GM23338 (cell line): ENCODE measurements at places on chromosomes 5 and 9. TPM values are rescaled to one million over a fixed set of nuclear protein-coding genes. Genes with fewer than 3 reads are reported as not detected.

Gene THBS4
- 11.9 and 14.0 TPM in 2 replicates for polyA plus RNA-seq

Gene FBP1
- polyA plus RNA-seq = 1.7 and 3.0 TPM in 2 replicates

Gene LRRC26
- polyA plus RNA-seq = 3.0 and 4.3 TPM in 2 replicates

Gene SLC1A3
- 30.4 and 40.7 TPM in 2 replicates for polyA plus RNA-seq

Gene ALDH1A1
- polyA plus RNA-seq = 2.1 and 2.8 TPM in 2 replicates

Gene SMIM32
- polyA plus RNA-seq = 0.17 and 0.27 TPM in 2 replicates

Gene RNF208
- polyA plus RNA-seq = 5.6 and 7.4 TPM in 2 replicates

Gene PCDHA11
- 8.5 and 11.6 TPM in 2 replicates for polyA plus RNA-seq

Gene ADAMTS6
- 0.61 and 0.78 TPM in 2 replicates for polyA plus RNA-seq

Gene BICD2
- 8.7 and 9.6 TPM in 2 replicates for polyA plus RNA-seq

Gene PCDHB11
- polyA plus RNA-seq = 0.19 and 0.33 TPM in 2 replicates

Gene LCN12
- polyA plus RNA-seq = 0.39 and 0.68 TPM in 2 replicates

Gene TGFBI
- polyA plus RNA-seq = 8.0 and 9.4 TPM in 2 replicates

Gene ASS1
- polyA plus RNA-seq = 65.8 and 72.5 TPM in 2 replicates

Gene CDHR2
- 0.17 TPM in 1 of 2 replicates, not detected in the other for polyA plus RNA-seq

Gene DMRT3
- polyA plus RNA-seq = not detected in 2 replicates

Gene OR1J4
- polyA plus RNA-seq = not detected in 2 replicates

Gene FOXD4L3
- polyA plus RNA-seq = not detected in 2 replicates

Gene LCN6
- polyA plus RNA-seq = not detected in 2 replicates

Gene PNPLA7
- 0.28 and 0.45 TPM in 2 replicates for polyA plus RNA-seq

Gene ARHGEF39
- 25.2 and 31.0 TPM in 2 replicates for polyA plus RNA-seq

Gene PPP1R2B
- 0.11 TPM in 1 of 2 replicates, not detected in the other for polyA plus RNA-seq

Gene NSG2
- 0.16 TPM in 1 of 2 replicates, not detected in the other for polyA plus RNA-seq

Gene ACTBL2
- not detected in 2 replicates for polyA plus RNA-seq

Gene ANKRD34B
- 1.6 and 1.7 TPM in 2 replicates for polyA plus RNA-seq

Gene FOXI1
- not detected in 2 replicates for polyA plus RNA-seq

Gene CTNND2
- polyA plus RNA-seq = 4.3 and 5.1 TPM in 2 replicates

Gene CDC25C
- 20.0 and 20.9 TPM in 2 replicates for polyA plus RNA-seq

Gene PCDHGA6
- polyA plus RNA-seq = 0.99 and 1.2 TPM in 2 replicates

Gene FCHSD1
- 17.9 and 24.7 TPM in 2 replicates for polyA plus RNA-seq

Gene RAD23B
- polyA plus RNA-seq = 31.1 and 33.1 TPM in 2 replicates

Gene DMXL1
- 28.3 and 28.4 TPM in 2 replicates for polyA plus RNA-seq

Gene ADGRV1
- 39.4 and 46.1 TPM in 2 replicates for polyA plus RNA-seq

Gene ZNF454
- 3.2 and 4.9 TPM in 2 replicates for polyA plus RNA-seq

Gene ARID3C
- polyA plus RNA-seq = not detected in 2 replicates

Gene CDH9
- polyA plus RNA-seq = 0.26 and 0.33 TPM in 2 replicates

Gene BNIP1
- 9.5 and 12.1 TPM in 2 replicates for polyA plus RNA-seq

Gene S1PR3
- polyA plus RNA-seq = 1.7 and 2.1 TPM in 2 replicates

Gene AQP7
- polyA plus RNA-seq = not detected in 2 replicates

Gene HSD17B3
- polyA plus RNA-seq = not detected in 2 replicates

Gene RALGDS
- 6.1 and 8.6 TPM in 2 replicates for polyA plus RNA-seq

Gene SEPTIN8
- polyA plus RNA-seq = 8.7 and 8.8 TPM in 2 replicates

Gene STPG3
- not detected in 2 replicates for polyA plus RNA-seq

Gene SLC9A3
- polyA plus RNA-seq = 0.39 and 0.75 TPM in 2 replicates

Gene MGAT4B
- 32.3 and 37.7 TPM in 2 replicates for polyA plus RNA-seq

Gene SLCO4C1
- polyA plus RNA-seq = 1.9 and 2.4 TPM in 2 replicates

Gene MSX2
- polyA plus RNA-seq = 0.37 and 0.47 TPM in 2 replicates
